Chondrocyte (in vitro differentiated cells): ENCODE measurements at places on chromosomes 11 and 22.
A peak's percentile ranks its signal among the peaks of the same experiment; 100 is the strongest.

- no peak for DNase-seq
Measured at GRCh38 chr11:103699656-103700055, 336.8 kb upstream of the DDI1 start.

GRCh38 chr22:46001426-46002106 lies 24.6 kb upstream of the WNT7B start:
- peak; percentile 90 for DNase-seq

DNA sequence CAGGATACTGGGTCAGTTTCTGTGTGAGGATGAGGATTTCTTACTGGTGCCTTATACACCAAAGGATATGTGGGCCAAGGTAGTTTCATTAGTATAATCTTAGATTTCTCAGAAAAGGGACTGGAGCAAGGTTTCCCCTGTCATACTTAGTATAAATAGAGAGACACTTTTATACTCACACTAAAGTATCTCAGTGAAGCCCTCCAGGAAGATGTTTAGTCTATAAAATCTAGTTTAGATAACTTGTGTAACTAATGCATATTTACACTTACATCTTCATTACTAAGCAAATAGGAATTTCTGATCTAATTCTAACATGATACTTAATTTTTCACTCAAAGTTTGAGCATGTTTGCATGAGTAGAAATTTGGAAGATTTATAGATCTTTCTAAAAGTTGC lies 11.1 kb downstream of the EMSY start:
- DNase-seq, result no peak

DNA sequence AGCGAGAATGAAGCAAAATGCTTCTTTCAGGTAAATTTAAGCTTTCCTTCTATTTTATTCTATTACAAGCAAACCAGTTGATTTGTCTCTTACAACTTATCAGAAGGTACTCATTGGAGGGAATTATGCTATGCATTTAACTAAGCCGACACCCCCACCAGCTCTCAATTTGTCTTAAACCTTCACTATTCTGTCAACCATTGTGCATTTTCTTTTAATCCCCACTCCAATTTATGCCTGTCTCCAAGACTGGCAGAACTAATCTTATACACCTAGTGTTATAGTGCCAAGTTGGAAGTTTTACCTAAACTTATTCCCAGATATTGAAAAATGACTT lies 12.5 kb downstream of the TAF1D start:
- DNase-seq, result no peak

- no peak for DNase-seq
Measured at GRCh38 chr11:128690665-128691101, 3.2 kb upstream of the FLI1 start.
